ENCODE measurements at places on chromosomes 16 and 17.

DNA sequence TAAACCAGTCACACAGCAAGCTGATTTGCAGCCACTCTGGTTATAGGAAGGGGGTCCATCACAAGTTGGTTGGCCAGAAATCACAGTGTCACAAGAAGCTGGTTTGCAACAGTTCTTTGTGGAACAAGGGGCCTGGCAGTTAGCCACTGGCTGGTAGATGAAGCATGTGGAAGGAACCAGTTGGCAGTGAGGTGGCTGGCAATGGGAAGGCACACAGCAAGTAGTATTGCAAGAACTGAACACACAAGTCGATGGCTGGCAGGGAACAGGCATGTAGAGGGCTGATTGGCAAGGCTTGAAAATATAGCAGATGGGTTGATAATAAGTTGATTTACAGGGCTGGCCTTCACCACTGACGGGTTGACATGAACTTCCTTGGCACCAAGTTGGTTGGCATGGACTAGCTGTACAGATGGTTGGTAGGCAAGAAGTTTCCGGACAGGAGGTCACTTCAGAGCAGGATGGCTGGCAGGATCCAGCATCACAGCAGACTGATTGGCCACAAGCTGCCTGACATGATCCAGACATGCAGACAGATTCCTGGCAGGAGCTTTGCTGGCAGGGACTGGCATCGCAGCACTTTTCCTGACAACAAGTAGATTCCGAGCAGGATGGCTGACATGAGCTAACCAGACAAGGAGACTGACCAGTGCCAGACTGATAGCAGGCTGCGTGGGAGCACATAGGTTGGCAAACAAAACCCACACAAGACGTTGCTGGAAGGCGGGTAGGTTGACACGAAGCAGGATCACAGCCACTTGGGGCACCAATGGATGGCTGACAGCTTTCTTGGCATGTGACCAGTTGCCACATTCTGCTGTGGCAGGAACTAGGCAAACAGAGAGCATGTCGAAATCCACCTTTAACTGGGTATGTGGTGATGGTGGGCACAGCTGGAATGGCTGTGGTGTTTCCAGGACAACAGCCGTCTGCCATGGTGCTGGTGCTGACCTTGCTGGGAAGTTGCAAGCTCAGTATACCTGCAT lies at the start of gene KRTAP29-1:
Gene KRTAP29-1, minus strand, starts transcription at position 936 of the 986 bp plus-strand sequence. Its CDS starts 0 bp downstream, at position 936.
- DNase-seq = no peak

DNA sequence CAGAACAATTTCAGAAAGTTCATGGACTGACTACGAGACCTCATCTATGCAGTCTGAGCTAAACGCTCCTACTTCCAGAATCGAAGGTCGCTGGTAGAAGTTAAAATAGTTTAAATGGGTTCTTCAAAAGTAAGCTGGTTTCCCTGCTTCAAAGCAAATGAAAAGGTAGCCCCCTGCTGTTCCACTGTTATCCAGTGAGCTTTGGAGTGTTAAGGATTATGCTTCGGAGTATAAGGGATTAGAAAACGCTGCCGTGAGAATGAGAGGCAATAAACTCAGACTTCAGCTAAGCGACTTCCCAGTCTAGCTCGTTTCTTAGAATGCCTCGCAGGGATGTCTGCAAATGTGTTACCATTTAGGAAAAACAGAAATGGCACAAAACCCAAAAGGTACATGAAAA lies 12.4 kb downstream of the MLYCD start:
- DNase-seq = no peak

DNA sequence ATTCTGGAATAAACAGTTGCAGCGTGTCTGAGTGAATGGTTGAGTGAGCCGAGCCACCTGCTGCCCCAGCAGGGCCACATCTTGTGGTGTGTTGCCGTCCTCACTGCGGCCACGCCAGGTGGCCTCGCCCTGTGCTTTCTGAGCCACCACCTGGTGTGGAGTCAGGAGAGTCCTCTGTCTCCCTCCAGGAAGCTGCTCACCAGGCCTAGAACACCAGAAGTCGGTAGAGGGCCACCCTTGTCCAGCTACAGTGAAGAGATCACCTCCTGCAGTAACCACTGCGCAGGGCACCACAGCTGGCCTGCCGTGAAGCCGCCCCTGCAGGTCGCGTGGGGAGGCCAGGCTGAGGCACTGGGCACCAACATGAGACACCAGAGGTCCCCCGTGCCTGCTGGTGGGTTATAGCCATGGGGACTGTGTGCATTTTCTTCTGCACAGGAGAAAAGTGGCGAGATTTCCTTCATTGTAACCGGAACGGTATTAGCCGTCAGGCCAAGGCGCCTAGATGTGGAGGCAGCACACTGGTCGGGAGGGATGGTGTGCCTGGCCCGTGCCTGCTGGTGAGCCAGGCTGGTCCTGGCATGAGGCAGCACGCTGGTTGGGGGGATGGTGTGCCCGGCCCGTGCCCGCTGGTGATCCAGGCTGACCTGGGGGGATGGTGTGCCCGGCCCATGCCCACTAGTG lies 28.9 kb upstream of the FOXK2 start:
- no peak for DNase-seq

GRCh38 chr16:4381935-4382794 lies 10.5 kb downstream of the VASN start:
- no peak for DNase-seq

DNA sequence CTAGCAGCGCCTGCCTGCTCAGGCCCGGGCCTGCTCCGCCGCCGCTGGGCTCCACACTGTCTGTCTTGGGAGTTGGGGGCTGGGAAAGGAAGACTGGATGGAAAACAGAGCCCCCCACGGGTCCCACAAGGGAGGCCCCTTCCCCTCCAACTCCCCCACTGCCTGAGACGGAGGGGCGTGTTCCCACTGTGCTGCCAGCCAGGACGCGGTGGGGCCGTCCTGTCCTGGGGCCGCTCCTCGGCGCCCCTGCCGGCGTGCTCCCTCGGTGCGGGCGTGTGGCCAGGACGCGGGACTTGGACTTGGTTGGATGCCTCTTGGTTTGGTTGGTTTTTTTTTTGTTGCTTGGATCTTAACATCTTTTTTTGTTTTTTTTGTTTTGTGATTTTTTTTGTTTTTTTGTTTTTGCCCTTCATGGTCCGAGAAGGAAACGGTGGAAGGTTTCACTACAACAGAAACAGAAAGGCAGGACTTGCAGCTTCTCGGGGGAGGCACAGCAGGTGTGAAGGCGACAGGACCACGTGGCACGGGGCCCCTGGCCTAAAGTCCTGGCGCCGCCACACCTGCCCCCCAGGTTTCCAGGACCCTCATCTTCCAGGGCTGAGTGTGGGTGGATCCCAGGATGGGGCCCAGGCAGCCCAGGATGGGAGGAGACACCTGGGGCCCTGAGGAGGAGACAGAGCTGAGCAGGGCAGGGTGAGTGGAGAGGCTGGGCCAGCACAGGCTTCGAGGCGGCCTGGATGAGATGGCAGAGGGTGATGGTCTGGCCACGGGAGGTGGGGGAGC lies 16.0 kb downstream of the ENGASE start:
- DNase-seq = peak; percentile 13

DNA sequence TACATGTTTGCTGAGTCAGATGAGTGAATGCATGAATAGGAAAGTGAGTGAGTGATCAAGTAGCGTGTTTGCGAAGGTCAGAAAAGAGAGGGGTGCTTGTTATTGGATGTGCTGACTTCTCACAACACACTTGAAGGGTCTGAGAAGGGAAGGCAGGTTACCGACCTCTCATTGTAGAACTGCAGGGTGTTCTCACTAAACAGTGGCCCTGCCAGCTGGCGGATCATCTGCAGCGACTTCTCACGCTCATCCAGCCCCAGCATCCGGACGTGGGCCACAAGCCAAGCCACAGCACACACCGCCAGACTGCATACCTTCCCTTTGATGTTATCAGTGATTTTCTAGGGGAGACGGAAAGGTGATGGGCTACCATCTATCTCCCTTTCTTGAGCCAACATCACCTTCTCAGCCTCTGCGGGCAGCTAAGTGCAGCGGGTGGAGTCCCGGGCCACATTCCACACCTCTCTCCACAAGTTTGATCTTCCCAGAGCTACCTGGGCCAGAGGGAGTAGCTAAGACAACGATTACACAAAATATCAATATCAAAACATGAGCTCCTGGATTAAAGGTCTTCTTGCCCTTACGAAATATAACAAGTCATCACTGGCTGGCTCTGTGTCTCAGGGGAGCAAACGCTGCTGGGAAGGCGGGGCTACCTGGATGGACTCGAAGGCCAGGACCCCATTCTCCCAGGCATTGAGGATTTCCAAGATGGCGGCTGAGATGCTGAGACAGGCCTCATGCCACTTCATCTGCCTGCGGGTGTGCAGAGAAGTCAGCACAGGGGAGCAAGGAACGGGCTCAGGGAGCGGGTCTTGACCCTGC lies 11.0 kb downstream of the CSF3 start:
- no peak for DNase-seq

- no peak for DNase-seq
Measured at GRCh38 chr17:49555495-49556222, 20.0 kb upstream of the NXPH3 start.

GRCh38 chr17:45908460-45908859 lies 14.1 kb downstream of the MAPT start:
- no peak for DNase-seq

GRCh38 chr16:89287777-89288576 lies 70.5 kb downstream of the ZNF778 start:
- DNase-seq = no peak

- no peak for DNase-seq
Measured at GRCh38 chr16:88734361-88734728, 28.0 kb downstream of the CTU2 start.

GRCh38 chr17:3556916-3557767 lies 470 bp downstream of the TRPV3 start:
- DNase-seq = no peak

- no peak for DNase-seq
Measured at GRCh38 chr17:48477221-48477620, 47.2 kb upstream of the SKAP1 start.

GRCh38 chr16:64440421-64440831 lies 681.4 kb downstream of the CDH11 start:
- DNase-seq = peak; percentile 97

- DNase-seq = no peak
Measured at GRCh38 chr16:68284847-68285246, 20.5 kb downstream of the SLC7A6 start.

GRCh38 chr17:74126179-74126900 lies 77.1 kb upstream of the RPL38 start:
- DNase-seq = no peak

GRCh38 chr17:42674755-42675347 lies 1.9 kb downstream of the PLEKHH3 start:
- DNase-seq = no peak

- DNase-seq = no peak
Measured at GRCh38 chr16:85829751-85830445, 30.4 kb downstream of the COX4I1 start.

DNA sequence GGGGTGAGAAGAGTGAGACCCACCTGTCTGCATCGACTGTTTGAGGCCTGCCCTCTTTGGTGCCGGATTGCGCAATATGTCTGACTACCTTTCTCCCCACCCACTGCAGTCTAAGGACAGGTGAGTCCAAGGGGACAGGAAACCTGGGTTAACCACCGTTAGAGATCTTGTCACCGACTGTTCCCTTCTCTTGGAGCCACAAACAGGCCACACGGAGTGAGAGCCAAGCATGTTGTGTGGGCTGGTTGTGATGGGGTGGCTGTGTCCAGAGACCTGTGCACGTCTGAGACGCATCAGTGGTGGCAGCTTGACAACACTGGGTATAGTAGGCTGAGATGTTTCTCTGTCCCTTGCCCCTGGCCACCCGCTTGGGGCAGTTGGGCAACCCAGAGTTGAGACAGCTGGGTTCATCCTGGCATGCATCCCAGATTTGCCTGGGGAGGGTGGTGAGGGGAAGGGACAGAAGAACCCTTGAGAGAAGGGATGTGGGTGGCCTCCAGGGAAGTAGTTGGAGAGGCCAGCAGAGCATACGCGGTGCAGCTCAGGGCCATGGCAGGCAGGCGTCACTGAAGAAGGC lies 21.4 kb downstream of the MPRIP start:
- DNase-seq = no peak

GRCh38 chr17:49494986-49495841 lies at the start of gene NGFR:
Gene NGFR (plus strand): TSS chr17:49495293. CDS start chr17:49495418, 125 bp downstream.
- no peak for DNase-seq

- DNase-seq = peak; percentile 68
Measured at GRCh38 chr16:89216315-89217137, 977 bp upstream of the ZNF778 start.

GRCh38 chr16:51556694-51557340 lies 405.7 kb upstream of the SALL1 start:
- DNase-seq = peak; percentile 92

- no peak for DNase-seq
Measured at GRCh38 chr16:73616770-73617169, 568.8 kb upstream of the ZFHX3 start.

- no peak for DNase-seq
Measured at GRCh38 chr17:62898239-62898864, 67.7 kb upstream of the TANC2 start.

DNA sequence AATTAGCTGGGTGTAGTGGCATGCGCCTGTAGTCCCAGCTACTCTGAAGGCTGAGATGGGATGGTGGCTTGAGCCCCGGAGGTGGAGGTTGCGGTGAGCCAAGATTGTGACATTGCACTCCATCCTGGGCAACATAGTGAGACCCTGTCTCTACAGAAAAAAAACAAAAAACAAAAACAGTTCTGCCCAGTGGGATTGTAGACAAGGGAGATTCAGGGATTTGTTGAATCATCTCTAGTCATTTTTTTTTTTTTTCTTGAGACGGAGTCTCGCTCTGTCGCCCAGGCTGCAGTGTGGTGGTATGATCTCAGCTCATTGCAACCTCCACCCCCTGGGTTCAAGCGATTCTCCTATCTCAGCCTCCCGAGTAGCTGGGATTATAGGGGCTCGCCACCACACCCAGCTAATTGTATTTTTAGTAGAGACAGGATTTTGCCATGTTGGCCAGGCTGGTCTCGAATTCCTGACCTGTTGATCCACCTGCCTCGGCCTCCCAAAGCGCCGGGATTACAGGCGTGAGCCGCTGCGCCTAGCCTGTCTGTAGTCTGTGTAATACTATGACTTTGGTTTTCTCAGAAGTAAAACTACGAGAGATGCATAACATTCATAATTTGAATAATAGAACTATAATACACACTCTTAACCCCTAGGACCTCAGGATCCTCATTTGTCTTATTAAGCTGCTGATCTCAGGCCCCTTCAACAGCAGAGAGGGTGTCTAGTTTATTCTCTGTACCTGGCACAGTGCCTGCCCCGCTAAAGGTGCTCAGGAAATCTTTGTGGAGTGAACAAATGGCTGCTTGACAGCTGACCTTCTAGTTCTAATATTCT lies 1.4 kb downstream of the TEN1 start:
- peak; percentile 6 for DNase-seq

- DNase-seq = no peak
Measured at GRCh38 chr17:49101054-49101534, 31.5 kb upstream of the B4GALNT2 start.

GRCh38 chr17:55212880-55213279 lies 51.9 kb upstream of the HLF start:
- no peak for DNase-seq

- DNase-seq = no peak
Measured at GRCh38 chr16:56944954-56945839, 13.3 kb downstream of the HERPUD1 start.

GRCh38 chr16:85461022-85461813 lies 151.9 kb upstream of the GSE1 start:
- DNase-seq = peak; percentile 70

DNA sequence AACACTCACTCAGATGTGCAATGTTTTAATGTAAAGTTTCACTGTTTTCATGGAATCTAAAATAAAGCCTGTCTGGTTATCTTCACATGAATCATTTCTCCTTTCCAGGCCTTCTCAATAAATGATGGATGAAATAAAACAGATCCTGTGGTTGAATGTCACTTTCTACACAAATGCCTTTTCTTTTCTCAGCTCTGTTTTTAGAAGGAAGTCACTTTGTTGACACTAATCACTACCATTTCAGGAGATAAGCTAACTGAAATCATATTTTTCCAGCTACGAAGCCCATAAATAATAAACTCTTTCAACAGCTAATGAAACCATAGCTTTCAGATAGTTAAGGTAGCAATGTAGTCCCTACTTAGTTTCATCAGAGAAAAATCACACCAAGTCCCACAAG lies 17.9 kb downstream of the NME2 start:
- no peak for DNase-seq

Data from fibroblast of skin of abdomen (primary cell).